Cardiac septum (tissue), 1 donor: ENCODE measurements at places on chromosomes 3 and 15.

GRCh38 chr3:8762607-8763377, 6.6 kb downstream of the OXTR start:
- DNase-seq: no peak

- no peak for DNase-seq
Measured at GRCh38 chr3:97778152-97778551, 13.6 kb downstream of the ARL6 start.

DNA sequence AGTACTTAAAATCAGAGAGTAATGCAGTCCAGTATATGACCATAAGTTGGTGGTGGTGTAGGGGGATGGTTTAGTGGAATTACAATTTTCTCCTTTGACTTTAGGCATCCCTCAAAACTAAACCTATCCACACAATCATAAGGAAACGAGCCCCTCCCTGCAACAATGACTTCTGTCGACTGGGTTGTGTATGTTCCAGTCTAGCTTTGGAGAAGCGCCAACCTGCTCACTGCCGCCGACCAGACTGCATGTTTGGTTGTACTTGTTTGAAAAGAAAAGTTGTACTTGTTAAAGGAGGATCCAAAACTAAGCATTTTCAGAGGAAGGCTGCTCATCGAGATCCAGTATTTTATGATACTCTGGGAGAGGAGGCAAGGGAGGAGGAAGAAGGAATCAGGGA, 52.8 kb downstream of the MGA start:
- no peak for DNase-seq

DNA sequence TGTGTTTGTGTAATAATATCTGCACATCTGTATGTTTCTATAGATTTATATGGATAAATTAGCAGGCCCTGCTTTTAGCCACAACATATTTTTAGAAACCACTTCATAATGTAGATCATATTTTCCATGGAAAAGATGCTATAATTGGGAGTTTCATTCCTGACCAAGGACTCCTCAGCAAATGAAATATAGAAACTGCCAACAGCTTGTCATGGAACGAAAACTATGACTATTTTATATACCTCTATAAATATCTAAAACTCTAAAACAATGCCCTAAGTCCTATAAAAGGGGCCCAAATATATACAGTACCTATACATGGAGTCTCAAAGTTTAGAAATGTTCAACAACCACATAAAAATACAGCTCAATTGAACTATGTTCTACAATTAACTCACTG, 27.9 kb downstream of the EID1 start:
- no peak for DNase-seq

DNA sequence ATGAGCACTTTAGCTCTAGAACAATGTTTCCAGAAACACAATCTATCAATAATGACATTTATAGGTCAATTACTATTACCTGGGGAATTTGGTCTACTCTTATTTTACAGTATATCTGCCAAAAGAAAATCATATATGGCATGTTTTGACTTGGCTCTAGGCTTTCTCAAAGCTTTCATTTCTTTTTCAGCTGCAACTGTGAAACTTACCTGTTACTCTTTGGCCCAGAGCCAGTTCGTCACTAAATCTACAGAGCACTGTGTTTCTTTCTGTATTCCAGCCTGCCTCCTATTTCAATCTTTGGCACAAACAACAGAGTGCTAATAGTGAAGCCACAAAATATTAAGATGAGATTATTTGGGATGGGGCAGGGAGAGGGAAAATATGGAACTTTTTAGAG, 76.0 kb downstream of the P2RY1 start:
- no peak for DNase-seq
